Stimulated activated naive B cell treated with anti-CD40 and anti-IgM and Interleukin-4, amounts not matched to agents 10 μg/mL and 1 μg/mL and 100 μg/mL, for 72 hours (primary cell): ENCODE measurements at places on chromosomes 12 and 14.
A peak's percentile ranks its signal among the peaks of the same experiment; 100 is the strongest.

DNA sequence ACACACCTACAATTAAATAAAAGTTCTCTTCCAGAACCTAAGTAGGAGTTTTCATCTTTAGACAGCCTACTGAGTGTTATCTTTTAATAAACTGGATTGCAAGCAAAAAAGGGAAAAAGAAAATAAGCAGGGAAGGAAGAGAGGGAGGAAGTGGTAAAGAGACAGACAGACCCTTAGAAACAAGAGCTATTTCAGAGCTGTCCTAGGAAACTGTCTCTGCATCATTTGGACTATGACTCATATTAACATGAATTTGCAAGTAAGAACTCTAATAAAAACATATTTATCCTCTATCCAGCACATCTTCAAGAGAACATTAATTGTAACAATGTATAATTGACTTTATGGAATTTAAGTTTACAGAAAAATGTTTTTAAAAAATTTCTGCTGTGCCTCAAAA is 438.8 kb upstream of the USP15 start:
- DNase-seq, result no peak

DNA sequence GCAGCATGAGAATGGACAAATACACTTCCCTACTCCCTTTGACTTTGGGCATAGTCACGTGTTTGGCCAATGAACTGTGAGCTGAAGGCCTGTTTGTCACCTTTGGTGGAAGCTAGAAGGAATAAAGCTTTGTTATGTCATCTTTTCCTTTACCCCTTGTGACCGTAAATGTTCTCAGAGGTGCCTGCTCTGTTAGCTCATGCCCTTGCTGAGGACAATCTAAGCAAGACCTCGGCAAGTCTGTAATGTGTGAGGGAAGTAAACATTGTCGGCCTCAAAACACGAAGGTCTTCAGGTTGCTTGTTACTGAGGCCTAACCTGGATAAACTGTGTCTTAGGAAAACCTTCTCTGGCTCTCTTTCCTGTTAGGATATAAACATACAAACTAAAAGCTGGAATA is 354.2 kb downstream of the TMEM132D start:
- no peak for DNase-seq

- DNase-seq, result no peak
Measured at GRCh38 chr12:15155271-15155670, 65.9 kb downstream of the RERG start.

DNA sequence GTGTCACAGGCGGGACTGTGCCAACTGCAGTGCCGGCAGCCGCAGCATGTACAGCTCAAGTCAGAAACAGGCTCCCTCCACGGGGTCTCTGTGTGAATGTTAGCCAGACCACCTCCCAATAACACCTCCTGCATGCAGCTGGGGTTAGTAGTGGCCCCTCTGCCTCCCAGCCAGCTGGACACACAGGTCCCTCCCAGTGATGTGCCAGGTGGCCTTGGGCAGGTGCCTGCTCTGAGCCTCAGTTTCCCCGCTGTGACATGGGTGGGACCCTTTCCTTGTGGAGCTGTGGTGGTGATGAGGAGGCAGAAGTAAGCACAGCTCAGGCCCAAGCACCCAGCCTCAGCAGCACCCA is 139.9 kb downstream of the ADGRD1 start:
- DNase-seq, result no peak

- DNase-seq, result no peak
Measured at GRCh38 chr12:2395354-2395977, 342.7 kb downstream of the CACNA1C start.

DNA sequence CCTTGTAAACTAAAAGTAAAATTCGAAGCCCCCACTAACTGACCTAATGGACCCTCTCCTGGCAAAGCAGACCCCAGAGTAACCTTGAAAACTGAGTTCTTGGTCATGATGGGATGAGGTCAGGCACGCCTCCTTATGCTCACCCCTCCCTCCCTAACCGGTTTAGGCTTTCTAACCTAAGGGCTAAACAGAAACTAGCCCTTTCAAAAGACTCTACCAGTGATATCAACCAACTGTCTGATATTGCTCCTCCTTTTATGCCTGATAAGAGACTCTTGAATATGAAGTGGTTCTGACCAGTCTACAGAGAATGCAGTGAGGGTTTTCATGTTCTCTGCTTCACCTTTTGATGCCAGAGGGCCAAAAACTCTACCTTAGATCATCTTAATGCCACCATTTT is 4.8 kb upstream of the LPCAT3 start:
- no peak for DNase-seq

DNA sequence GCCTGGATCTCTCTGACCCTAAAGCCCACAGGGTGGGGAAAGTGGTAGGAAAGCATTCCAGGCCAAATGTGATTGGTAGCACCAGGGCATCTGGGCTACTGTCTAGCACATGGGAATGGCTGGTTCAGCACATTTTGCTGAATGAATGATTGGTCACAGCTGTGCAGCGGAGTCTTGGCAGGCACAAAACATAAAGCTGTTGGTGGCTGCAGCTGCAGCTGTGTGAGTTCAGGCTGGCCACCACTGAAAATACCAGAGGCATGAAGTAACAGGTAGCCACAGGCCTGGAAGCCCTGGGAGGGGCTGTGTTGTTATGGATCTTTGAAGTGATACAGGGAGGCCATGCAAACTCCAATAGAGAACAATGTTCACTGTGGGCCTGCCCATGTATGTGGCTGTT is 72.7 kb downstream of the MYRFL start:
- no peak for DNase-seq

GRCh38 chr12:94308612-94309011 is 151.1 kb downstream of the CEP83 start:
- DNase-seq, result no peak

GRCh38 chr12:108823804-108824203 is 33.6 kb downstream of the SSH1 start:
- no peak for DNase-seq

GRCh38 chr12:53983568-53983949 is 1.4 kb upstream of the HOXC10 start:
- DNase-seq, result no peak

- DNase-seq, result no peak
Measured at GRCh38 chr14:38958589-38958988, 144.4 kb downstream of the SEC23A start.

- DNase-seq, result no peak
Measured at GRCh38 chr14:36785511-36785910, 123.9 kb downstream of the PAX9 start.

DNA sequence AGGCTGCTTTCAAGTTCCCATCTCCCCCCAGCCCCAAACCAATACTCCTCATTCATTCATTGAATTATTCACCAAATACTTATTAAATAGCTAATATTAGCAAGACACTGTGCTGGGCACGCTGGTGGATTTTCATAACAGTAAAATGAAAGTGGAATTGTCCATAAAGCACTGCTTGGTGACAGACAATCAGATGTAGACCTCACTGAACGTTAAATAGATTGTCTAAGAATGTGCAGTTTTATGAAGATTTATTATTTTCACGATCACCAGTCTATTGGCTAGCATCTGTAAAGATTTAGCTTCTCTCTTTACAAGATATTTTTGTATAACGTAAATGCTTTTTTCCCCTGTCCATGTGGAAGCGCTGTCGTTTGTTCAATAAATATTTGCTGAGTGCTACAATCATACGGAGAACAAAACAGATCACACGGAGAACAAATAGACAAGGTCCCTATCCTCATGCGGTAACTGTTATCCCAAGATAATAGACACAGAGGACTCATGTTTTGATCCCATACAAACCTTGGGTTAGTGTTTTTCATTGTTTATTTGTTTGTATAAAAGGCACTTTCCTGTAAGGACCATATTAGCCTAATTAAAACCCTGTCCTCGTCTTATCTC is 397.6 kb downstream of the BCAT1 start:
- no peak for DNase-seq

DNA sequence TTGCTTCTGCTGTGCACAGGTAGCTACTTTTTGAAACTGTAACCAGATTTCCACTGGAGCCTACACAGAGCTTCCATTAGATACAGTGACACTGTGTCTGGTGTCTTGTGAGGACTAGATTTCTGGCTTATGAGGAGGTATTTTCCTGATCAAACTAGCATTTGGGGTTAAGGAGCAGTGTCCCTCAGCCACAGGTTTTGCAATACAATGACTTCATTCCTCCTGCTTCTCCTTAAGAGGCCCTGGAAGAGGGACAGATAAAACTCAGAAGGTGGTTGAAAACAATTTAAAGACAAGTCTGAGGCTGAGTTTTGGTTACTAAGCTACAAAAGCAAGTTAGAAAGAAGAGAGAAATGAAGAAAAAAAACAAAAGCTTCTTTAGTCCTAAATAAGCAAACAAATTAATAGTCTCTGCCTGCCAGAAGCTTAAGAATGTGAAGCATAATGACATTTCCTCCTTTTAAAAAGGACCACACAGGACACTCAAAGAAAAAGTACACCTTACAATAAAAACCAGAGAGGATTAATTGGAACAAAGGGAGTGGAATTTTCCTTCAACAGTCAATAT is 53.0 kb downstream of the PKP2 start:
- no peak for DNase-seq

- DNase-seq, result no peak
Measured at GRCh38 chr14:69704319-69704718, 62.6 kb upstream of the SRSF5 start.

DNA sequence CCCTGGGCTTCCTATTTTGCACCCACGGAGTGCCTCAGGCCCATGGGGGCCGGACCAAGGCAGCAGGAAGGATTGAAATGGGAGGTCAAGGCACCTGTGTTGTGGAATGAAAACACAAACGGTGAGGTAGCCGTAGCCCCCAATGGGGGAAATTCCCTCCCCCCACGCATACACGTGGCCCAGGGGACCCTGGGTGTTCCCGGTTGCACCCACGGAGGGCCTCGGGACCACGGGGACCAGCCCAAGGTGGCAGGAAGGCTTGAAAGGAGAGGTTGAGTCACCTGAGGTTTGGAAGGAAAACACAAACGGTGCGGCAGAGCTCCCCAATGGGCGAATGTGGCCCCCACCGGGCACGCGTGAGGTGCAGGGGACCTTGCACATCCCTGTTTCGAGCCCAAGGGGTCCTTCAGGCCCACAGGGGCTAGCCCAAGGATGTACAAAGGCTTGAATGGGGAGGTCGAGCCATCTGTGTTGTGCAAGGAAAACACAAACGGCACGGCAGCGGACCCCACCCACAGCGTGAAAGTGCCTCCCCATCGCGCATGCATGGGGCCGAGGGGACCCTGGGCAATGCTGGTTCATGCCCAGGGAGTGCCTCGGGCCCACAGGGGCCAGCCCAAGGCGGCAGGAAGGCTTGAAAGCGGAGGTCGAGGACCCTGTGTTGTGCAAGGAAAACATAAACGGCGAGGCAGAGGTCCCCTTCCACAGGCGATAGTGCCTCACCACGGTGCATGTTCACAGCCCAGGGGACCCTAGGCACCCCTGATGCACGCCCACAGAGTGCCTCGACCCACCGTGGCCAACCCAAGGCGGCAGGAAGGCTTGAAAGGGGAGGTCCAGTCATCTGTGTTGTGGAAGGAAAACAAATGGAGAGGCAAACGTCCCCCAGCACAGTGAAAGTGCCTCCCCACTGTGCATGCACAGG is 376.7 kb downstream of the ALG10 start:
- DNase-seq, result peak; percentile 0

DNA sequence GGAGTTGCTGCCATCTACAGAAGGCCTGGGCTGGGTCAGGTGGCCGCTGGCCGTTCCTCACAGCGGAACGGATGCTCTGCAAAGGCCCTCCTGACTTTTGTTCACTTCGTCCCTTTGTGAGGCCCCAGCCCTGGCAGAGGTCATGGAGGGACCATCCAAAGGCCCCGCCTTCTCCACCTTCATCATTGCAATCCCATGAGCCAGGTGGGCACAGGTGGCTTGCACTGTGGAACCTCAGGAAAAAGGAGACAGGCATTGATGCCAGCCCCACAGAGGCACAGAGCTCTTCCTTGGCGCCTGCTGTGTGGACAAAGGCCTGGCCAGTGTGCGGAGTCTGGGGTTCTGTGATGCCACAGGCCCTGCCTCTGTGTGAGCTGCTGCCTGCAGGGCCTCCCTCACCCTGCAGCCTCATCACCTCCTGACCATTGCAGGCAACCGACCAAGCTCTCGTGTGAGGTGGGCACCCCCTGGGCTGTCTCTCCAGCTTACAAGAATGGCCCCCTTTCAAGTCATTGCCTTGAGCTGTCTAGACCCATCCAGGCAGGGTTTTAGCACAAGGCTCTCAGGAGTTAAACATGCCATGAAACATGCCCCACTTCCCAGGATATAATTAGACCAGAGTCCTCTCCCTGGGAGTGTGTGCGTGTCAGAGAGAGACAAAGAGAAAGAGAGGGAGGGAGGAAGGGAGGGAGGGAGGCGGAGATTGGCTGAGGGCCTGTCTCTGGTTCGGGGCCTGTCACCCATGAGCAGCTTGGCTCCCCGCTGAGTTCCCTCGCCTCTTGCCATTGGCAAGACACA is 19.3 kb downstream of the NFKBIA start:
- no peak for DNase-seq

GRCh38 chr12:115243933-115244628 is 560.1 kb upstream of the TBX3 start:
- DNase-seq, result no peak

- DNase-seq, result no peak
Measured at GRCh38 chr14:99380991-99381687, 99.5 kb downstream of the SETD3 start.

DNA sequence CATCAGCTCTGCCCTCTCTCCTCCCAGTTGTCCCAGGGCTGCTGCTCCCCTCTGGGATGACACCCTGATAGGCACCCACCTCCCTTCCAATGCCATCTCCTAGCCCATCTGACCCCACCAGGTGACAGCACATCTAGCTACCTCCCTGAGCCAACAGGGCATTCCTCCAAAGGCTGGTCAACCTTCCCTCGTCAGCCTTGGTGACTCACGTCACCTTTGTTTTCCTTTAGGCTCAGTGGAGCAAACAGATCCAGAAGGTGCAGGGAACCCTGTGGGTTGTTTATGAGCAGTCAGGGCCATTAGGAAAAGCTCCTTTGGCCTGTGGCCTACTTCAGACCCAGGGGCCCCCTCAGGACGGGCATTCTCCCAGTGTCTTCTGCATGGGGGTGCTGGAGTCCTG is 32.4 kb downstream of the PIGH start:
- DNase-seq, result no peak

DNA sequence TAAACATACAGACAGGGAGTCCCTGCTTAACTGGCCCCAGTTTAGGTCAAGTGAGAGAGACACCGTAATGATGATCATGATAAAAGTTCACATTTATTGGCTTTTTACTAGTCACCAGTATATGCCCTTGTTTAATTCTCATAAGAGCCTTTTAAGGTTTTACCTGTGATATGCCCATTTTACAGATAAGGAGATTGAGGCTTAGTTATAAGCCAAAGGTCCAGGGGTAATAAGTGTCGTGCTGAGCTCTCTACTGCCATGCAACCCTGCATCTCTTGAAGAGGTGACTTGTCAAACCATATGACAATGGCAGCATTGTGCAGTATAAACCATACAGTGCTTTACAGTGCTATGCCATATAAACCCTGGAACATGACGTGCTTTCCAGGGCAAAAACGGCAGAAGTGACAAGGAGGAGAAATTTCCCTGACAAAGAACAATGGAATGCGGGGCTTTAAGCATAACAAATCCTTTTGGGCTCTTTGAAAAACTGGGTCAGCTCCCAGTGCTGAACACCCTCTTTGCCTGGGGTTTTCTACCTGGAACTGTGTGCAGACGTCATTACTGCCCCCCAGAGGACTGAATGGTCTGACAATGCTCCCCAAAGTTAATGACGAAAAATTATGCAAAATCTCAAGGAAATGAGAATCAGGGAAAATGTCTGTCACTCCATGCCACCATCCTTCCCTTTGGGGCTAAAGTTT is 59.7 kb upstream of the C14orf132 start:
- no peak for DNase-seq
